ENCODE measurements at places on chromosomes 7 and 10. TPM values are rescaled to one million over a fixed set of nuclear protein-coding genes. Genes with fewer than 3 reads are reported as not detected.

DNA sequence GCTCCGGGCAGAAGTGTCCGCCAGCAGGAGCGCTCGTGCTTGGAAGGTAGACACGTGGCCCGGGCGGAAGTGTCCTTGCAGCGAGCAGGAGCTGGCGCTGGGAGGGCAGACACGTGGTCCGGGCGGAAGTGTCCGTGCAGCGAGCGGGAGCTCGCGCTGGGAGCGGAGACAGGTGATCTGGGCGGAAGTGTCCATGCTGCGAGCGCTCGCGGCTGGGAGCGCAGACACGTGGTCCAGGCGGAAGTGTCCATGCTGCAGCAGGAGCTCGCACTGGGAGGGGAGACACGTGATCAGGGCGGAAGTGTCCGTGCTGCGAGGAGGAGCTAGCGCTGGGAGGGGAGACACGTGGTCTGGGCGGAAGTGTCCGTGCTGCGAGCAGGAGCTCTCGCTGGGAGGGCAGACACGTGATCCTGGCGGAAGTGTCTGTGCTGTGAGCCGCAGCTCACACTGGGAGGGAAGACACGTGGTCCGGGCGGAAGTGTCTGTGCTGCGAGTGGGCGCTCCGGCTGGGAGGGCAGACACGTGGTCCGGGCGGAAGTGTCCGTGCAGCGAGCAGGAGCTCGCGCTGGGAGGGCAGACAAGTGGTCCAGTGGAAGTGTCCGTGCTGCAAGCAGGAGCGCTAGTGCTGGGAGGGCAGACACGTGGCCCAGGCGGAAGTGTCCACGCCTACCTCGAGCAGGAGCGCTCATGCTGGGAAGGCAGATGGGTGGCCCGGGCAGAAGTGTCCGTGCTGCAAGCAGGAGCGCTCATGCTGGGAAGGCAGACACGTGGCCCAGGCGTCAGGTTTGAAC, 41.1 kb upstream of the PRKAR1B start:
- H3K4me1 ChIP-seq: peaks cover 20% of the 10 kb centered on the region
- DNase-seq: no peak
- H3K36me3 ChIP-seq: peaks cover 22% of the 10 kb centered on the region

DNA sequence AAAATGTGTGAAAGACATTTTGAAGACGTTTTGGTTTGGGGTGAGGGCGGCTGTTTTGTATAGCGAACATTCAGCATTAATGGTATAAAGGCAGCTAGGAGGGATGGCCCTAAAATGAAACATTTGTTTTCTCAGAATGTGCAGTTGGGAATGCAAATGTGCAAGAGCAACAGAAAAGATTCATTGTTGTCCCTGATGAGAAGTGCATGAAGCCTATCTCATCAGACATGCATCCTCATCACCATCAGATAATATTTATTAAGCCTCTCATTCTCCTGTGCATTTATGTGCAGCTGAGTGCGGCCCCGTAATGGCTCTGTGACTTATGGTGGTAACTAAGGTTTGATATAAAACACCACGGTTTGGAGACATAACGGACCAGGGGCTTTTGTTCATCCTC, 199.5 kb downstream of the GFRA1 start:
- H3K27me3 ChIP-seq: no peaks in the 10 kb centered on the region
- H3K36me3 ChIP-seq: no peaks in the 10 kb centered on the region
- no peaks in the 10 kb centered on the region for H3K4me1 ChIP-seq
- H3K4me3 ChIP-seq: no peak overlapping the region
- DNase-seq: no peak

- H3K4me1 ChIP-seq: no peaks in the 10 kb centered on the region
- no peak within 1 kb of the TSS for H3K27ac ChIP-seq
- H3K27me3 ChIP-seq: no peaks in the 10 kb centered on the region
- H3K36me3 ChIP-seq: no peaks in the 10 kb centered on the region
- no peak for DNase-seq
These were observed at the start of gene OLAH for GRCh38 chr10:15043674-15044073. Gene OLAH, plus strand, starts transcription at chr10:15043943. Its CDS starts 3,346 bp downstream, at chr10:15047289.

The C7orf57 gene
- not detected for total RNA-seq

GRCh38 chr10:71888623-71889387, 37.8 kb upstream of the PSAP start:
- peak; percentile 74 for DNase-seq
- peak overlapping the region; percentile 80 for H3K27ac ChIP-seq
- H3K36me3 ChIP-seq: no peaks in the 10 kb centered on the region
- H3K4me3 ChIP-seq: peak overlapping the region; percentile 63

The CLCN1 gene
- not detected for total RNA-seq

GRCh38 chr10:35421553-35422178, 85.4 kb downstream of the CCNY start:
- H3K36me3 ChIP-seq: no peaks in the 10 kb centered on the region
- peaks cover 59% of the 10 kb centered on the region for H3K4me1 ChIP-seq
- peak overlapping the region; percentile 61 for H3K27ac ChIP-seq
- H3K4me3 ChIP-seq: no peak overlapping the region
- H3K27me3 ChIP-seq: no peaks in the 10 kb centered on the region

DNA sequence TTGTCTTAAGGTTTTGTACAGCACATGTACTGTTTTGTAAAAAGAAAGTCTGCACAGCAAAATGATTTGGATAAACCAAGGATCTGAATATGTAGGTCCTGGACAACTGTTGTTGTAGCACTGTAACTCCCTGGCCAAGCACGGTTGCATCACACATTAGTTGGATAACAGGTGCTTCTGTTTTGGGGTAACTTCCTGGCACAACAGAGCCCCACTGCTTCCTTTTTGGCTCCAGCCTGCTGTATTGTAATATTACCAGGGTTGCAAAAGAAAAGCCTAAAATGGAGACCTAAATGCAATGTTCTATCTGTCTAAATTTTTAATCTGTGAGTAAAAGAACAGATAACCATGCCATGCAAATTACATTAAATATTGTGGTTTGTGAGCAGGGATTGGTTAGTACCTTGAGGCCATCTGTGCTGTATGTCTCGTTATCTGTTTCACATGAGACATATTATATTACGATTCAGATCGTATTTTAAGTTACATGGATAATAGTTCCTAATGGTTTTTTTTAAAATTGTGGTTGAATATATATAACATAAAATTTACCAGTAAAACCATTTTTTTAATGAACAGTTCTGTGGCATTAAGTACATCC, 27.5 kb upstream of the WAC start:
- no peak for DNase-seq
- no peak overlapping the region for H3K4me3 ChIP-seq
- no peaks in the 10 kb centered on the region for H3K4me1 ChIP-seq
- no peak overlapping the region for H3K27ac ChIP-seq
- no peaks in the 10 kb centered on the region for H3K36me3 ChIP-seq

DNA sequence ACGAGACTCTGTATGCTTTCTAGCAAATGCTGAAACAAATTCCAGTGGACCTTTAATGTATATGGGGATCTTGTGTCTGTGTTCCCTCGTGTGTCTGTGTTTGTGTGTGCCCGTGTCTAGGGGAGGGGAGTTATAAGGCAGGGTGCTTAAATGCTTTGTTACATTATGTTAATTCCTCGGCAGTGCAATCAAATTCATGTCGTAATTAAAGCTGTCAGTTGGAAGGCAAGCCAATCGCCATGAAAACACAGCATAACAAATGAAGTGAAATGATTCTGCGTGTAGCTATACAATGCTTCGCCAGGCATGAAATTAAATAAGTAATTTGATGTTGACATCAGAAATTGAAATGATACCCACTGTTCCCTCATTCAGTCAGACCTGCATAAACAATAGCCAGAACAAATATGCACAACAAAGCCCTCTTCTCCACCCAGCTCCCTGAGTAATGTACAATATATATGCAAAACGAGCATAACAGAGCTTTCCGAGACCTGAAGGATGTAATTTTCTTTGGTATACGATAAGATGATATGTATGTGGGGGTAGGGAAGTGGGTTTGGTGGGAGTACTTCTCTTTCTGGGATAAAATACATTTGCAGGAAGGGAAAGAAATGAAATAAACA, 534.1 kb downstream of the AUTS2 start:
- H3K4me3 ChIP-seq: no peak overlapping the region
- peaks cover 12% of the 10 kb centered on the region for H3K4me1 ChIP-seq
- H3K27ac ChIP-seq: no peak overlapping the region
- H3K27me3 ChIP-seq: no peaks in the 10 kb centered on the region
- H3K36me3 ChIP-seq: no peaks in the 10 kb centered on the region

The TAS2R4 gene
- 0.25 TPM for total RNA-seq
